ENCODE measurements at places on chromosomes 12 and 14. TPM values are rescaled to one million over a fixed set of nuclear protein-coding genes. Genes with fewer than 3 reads are reported as not detected.

The CCDC197 gene
- polyA plus RNA-seq = not detected

The ACSS3 gene
- not detected for polyA plus RNA-seq

The CLEC4D gene
- polyA plus RNA-seq = not detected

The CACNA2D4 gene
- polyA plus RNA-seq = 2.0 TPM

The TAS2R43 gene
- not detected for polyA plus RNA-seq

The ENDOU gene
- polyA plus RNA-seq = not detected

The FOXG1 gene
- not detected for polyA plus RNA-seq

The AKAP6 gene
- 1.9 TPM for polyA plus RNA-seq

The CCDC85C gene
- polyA plus RNA-seq = 0.20 TPM

The PRB4 gene
- polyA plus RNA-seq = not detected

The TSHR gene
- polyA plus RNA-seq = not detected

The NOVA1 gene
- not detected for polyA plus RNA-seq

The C3AR1 gene
- polyA plus RNA-seq = 0.53 TPM

The CD163L1 gene
- polyA plus RNA-seq = not detected

The TMEM117 gene
- 4.4 TPM for polyA plus RNA-seq

The DDHD1 gene
- polyA plus RNA-seq = 9.4 TPM

The EIF2S3B gene
- polyA plus RNA-seq = 0.41 TPM

The GUCY2C gene
- 0.85 TPM for polyA plus RNA-seq

The ETNK1 gene
- polyA plus RNA-seq = 17.0 TPM

The FBLN5 gene
- 4.2 TPM for polyA plus RNA-seq
